Kidney epithelial cell (primary cell): ENCODE measurements at places on chromosomes 1 and 21. TPM values are rescaled to one million over a fixed set of nuclear protein-coding genes. Genes with fewer than 3 reads are reported as not detected.

Gene RNU1-2
- total RNA-seq, result under 0.01 TPM in 2 replicates

Gene RNF187
- total RNA-seq, result 128 and 136 TPM in 2 replicates

- no peak for DNase-seq
These were observed 7.1 kb upstream of the AGO3 start for GRCh38 chr1:35923791-35924221.

DNA sequence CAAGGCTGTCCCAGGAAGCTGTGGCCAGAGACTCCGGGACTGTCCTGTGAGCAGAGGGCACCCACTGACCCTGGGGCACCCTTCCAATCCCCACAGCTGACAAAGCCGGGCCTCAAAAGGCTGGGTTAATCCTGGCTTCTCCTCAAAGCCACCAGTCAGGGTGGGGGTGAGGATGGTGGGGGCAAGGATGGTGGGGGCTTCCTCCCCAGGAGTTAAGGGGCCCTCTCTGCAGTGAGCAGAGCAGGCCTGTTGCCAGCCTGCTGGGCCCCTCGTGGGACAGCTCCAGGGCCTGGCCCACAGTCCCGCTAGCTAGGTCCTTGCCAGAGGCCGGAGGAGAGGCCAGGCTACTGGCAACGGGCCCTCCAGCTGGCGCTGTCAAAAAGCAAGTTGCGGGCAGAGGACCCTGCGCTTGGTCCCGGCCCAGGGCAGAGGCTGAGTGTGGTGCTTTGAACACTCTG, 37.9 kb upstream of the CCDC27 start:
- no peak for DNase-seq

DNA sequence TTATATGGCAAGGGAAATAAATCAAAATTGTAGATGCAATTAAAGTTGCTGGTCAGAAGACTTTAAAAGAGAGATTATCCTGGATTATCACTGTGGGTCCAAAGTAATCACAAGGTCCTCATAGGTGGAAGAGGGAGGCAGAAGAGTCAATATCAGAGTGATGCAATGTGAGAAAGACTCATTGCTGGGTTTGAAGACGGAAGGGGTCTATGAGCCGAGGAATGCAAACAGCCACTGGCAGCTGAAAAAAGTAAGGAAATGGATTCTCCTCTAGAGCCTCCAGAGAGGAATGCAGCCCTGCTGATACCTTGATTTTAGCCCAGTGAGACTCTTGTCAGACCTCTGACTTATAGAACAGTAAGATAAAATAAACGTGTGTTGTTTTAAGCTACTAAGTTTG, 59.8 kb upstream of the MUTYH start:
- no peak for DNase-seq

GRCh38 chr1:218985424-218985984, 188.2 kb upstream of the LYPLAL1 start:
- no peak for DNase-seq

DNA sequence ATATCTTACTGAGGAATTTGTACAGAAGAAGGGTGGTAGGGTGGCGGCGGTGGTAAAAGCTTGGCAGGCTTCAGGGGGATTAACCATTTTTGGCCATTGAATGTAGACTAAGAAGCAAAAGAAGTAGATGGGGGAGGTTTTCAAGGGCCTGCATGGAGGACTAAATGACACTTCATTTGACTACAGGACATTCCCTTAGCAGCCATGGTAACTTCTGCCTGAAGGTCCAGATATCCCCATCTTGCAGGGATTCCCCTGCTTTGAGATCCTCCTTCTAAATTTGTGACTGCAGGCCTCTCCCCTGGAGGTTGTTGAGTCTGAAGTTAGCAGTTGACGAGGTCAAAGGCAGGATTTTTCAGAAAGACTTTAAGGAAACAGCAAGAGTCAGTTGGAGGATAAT, 4.8 kb downstream of the VASH2 start:
- DNase-seq, result no peak

- no peak for DNase-seq
These were observed 1.2 kb upstream of the UBAP2L start for GRCh38 chr1:154219541-154219940.

DNA sequence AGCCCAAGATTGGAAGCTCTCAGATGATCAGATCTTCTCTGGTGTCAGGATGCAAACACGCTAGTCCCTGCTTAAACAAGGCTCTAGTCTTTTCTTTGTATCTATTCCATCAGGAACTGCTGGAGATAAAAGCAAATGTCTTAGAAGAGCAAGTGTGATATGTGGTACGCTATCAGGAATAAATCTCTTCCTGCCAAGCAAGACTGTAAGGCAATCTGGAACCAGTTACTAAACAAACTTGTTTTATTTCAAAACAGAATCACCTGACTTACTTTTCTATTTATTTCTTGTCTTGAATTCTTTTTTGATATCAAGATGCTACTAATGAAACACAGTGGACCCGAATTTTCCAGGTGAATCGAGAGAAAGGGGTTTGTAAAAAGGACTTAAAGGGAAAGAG, 139.9 kb upstream of the ZNF644 start:
- DNase-seq, result no peak

- no peak for DNase-seq
These were observed 374 bp downstream of the SH2D5 start for GRCh38 chr1:20732071-20732587.

DNA sequence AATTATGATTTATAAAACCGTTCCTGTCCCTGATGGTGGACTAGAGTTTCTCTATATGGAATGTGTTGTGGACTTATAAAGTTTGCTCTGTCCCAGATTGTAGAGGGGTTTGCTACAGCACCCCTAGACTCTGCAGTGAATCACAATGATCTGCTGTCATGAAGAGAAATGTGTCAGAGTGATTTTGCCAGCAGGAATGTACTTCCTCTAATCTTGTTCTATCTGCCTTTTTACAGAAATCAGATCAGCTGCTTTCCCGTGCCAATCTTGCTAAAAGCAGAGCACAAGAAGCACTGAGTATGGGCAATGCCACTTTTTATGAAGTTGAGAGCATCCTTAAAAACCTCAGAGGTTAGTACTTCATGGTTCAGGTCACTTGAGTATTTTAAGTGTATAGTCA, 52.0 kb downstream of the LAMC2 start:
- DNase-seq, result no peak

- no peak for DNase-seq
These were observed 333.5 kb upstream of the B3GALT2 start for GRCh38 chr1:193519922-193520321.

DNA sequence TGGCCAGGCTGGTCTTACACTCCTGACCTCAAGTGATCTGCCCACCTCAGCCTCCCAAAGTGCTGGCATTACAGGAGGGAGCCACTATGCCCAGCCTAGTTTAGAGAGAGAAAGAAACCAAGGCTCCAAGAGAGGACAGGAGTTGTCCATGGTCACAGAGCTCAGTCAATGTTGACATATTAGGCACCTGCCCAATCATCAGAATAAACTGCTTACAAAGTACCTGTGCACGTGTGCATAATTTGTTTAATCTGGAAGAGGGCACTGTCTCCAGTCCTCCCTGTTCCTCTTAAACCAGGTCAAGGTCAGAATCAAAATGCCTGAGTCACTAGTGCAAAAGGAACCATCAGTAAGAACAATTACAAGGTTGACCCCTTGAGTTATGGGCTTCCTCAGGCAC, 20.3 kb upstream of the MPZL1 start:
- DNase-seq, result no peak

DNA sequence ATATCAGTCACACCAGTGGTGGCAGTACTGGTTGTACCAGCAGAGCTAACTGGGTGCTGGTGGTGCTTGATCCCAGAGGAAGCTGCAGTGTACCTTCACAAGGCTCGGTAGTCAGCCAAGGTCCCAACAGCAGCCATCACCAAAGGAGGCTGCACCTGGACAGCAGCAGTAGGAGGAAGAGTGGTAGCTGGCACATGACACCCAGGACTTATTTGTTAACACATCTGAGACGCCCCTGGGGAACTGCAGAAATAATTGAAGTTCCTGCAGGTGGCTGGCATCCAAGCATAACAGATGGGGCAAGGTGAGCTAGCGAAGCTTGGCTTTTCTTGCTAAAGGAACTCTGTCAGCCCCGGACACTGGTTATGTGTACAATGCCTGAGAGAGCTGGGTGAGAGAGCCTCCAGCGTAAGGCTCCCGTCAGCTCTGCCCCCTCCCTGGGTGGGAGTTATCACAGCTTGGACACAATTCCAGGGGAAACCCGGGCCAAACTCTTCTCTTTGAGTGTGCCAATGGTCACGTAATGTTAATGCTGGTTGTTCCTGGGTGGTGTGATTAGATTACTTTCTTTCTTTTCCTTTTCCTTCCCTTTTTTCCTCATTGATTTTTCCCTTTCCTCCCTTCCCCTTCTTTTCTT, 29.1 kb upstream of the PARP1 start:
- DNase-seq, result no peak

DNA sequence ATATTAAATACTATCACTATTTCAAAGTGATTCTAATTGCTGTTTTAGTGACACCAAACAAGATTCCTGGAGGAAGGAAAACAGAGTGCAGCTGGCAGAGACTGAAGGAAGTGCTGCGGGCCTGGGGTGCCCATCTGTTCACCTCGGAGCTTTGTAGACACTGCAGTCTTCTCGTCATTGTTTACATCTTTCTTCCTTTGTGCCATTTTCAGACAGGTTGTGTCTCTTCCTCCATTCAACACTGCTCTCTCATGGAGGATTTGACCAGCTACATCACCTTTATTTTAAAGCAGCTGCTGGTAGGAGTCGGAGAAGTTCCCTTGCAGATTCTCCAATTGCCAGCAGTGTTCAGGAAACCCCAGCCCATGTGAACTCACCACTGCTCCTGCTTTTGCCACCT, 37.3 kb downstream of the ABCA4 start:
- no peak for DNase-seq

DNA sequence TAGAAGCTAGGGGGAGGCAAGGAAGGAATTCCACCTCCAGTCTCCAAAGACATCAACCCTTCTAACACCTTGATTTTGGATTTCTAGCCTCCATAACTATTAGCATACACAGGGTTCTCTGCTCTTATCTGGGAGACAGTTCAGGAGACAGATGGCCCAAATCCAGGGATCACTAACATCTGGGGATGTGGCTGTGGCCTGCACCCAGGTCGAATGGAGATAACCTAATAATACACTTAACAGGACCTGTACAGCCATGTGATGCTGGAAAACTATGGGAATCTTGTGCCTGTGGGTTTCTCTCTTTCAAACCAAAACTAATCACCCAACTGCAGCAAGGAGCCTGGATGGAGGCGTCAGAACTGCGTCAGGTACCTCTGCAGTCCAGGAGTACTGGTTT, 47.6 kb downstream of the KIAA0319L start:
- no peak for DNase-seq
